Hair follicle dermal papilla cell (primary cell): ENCODE measurements at places on chromosomes 3 and 15. TPM values are rescaled to one million over a fixed set of nuclear protein-coding genes. Genes with fewer than 3 reads are reported as not detected.

Gene PRTG
- total RNA-seq: 0.49 and 1.9 TPM in 2 replicates

Gene LAMB2
- 373 and 453 TPM in 2 replicates for total RNA-seq

Gene ERC2
- 0.12 and 0.32 TPM in 2 replicates for total RNA-seq

Gene ERICH6
- total RNA-seq: 0.32 and 0.49 TPM in 2 replicates

Gene TMEM40
- total RNA-seq: 0.24 TPM in 1 of 2 replicates, not detected in the other

Gene ARPP21
- not detected in 2 replicates for total RNA-seq

Gene RARRES1
- total RNA-seq: 0.61 and 0.65 TPM in 2 replicates

Gene ROBO2
- 205 and 271 TPM in 2 replicates for total RNA-seq

Gene RBP2
- total RNA-seq: not detected in 2 replicates

Gene FBN1
- 697 and 881 TPM in 2 replicates for total RNA-seq

Gene LRRC3B
- not detected in 2 replicates for total RNA-seq
